ENCODE measurements at places on chromosomes 6 and 20.

DNA sequence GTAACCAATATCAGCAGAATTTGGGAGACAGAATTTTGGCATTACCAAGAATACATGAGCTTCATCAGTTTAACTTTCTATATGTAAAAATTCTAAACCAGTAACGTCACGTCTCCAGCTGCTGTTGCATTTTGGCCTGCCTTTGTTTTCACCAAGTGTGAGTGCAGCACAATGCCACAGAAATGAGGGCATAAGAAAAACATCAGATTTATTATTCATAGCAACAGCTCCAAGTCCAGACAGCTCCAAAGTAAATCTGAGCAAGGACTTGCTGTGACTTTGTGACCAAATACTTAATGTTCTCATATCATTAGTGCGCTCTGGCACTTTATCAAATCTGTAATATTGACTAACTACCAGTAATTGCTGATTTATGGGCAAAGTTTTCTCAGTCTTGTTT, 11.0 kb upstream of the FBXL4 start:
- DNase-seq: no peak

- peak; percentile 20 for DNase-seq
These were observed 169.3 kb downstream of the SLC16A10 start for GRCh38 chr6:111256646-111257045.

DNA sequence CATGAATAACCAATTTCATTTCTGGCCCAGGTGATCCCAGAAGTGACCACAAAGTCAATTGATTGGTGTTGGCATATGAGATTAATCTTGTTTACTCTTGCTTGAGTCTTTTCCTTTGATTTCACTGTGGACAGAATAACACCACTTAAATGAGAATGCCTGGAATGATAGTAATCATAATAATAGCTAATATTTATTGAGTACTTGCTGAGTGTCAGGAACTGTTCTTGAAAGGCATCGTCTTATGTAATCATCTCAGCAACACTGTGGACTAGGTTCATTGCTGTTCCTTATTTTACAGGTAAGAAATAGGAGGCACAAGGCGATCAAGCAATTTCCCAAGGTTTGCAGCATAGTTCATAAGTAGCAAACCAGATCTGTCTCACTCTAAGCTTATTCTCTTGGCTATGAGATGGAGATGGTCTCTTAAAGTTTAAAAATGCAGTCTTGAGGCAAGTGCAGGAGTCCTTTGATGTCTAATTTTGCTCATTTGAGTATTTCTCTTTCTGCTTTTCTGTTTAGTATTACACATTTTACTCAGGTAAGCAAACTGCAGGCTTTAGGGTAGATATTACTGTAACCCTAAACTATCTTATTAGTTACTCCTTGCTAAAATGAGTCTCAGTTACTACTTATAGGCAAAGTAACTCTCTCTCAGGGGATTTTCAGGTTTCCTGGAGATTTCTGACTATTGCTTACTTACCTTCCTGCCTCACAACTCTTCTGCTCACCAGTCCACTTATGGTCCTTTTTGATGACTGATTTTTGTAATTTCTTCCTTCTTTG, 6.3 kb downstream of the ADGRG6 start:
- DNase-seq: no peak

DNA sequence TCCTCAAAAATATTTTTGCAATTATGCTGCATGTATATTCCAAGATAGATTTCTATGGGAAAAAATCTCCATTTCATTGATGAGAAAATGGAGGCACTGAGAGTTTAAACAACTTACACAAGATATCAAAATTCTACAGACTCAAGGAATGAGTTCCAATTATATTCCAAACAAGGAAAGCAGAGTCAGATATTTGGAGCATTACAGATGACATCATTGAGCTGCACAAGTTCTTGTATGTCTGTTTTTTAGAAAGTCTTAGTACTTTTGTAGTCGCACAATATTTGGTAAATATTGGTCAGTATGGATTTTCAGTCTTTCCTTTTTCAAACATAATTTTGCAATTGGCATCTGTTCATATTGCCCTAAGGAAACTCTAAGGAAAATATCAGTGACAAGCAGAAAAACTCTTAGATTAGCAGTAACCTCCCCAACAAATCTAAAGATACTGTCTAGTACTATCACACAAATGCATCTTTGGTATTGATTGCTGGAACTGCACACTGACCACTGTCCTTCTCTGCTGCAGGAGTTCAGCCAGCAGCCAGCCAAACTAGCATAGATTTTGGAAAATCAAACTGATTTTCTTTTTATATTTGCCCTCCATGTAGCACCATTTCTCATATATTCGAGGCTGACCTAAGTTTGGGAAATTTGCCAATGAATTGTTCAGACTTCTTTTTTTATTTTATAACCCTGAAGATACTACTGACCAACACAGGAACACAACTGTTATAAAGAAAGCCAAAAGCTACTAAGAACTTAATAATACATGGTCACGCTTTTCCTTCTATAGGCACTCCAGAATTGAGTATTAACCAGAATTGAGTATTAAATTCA, 51.7 kb upstream of the TBX18 start:
- DNase-seq: no peak

- DNase-seq: peak; percentile 49
These were observed 46.0 kb upstream of the HINT3 start for GRCh38 chr6:125910527-125910926.

- DNase-seq: no peak
These were observed 25.0 kb downstream of the ANGPT4 start for GRCh38 chr20:891058-891705.

GRCh38 chr6:135537741-135538301, 40.3 kb upstream of the AHI1 start:
- DNase-seq: peak; percentile 85
